ENCODE measurements at places on chromosomes 6 and 20. TPM values are rescaled to one million over a fixed set of nuclear protein-coding genes. Genes with fewer than 3 reads are reported as not detected.

DDX27 gene
- 17.7 TPM for total RNA-seq

ZSCAN16 gene
- total RNA-seq = 5.3 TPM

HIVEP2 gene
- total RNA-seq = 30.8 TPM

BANF2 gene
- total RNA-seq = not detected

COL20A1 gene
- total RNA-seq = not detected

NOTCH4 gene
- 24.1 TPM for total RNA-seq

NR2E1 gene
- not detected for total RNA-seq

RIPPLY2 gene
- not detected for total RNA-seq

C6orf47 gene
- 19.3 TPM for total RNA-seq

CYP39A1 gene
- total RNA-seq = 3.7 TPM

EPPIN gene
- not detected for total RNA-seq

LRRC73 gene
- total RNA-seq = 0.90 TPM

DNA sequence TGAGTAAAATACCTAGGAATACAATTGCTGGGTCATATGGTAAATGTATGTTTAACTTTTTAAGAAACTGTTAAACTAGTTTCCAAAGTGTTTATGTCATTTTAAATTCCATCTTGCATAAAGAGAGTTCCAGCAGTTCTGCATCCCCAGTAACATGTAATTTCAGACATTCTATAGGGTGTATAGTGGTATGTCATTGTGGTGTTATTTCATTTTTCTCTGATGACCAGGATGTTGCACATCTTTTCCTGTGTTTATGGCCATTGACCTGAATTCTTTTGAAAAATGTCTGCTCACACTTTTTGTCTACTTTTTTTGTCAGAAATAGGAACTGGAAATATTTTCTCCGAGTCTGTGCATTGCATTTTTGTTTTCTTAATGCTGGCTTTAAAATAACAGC, 128.9 kb downstream of the TMEM200A start:
- no peak for DNase-seq

DNA sequence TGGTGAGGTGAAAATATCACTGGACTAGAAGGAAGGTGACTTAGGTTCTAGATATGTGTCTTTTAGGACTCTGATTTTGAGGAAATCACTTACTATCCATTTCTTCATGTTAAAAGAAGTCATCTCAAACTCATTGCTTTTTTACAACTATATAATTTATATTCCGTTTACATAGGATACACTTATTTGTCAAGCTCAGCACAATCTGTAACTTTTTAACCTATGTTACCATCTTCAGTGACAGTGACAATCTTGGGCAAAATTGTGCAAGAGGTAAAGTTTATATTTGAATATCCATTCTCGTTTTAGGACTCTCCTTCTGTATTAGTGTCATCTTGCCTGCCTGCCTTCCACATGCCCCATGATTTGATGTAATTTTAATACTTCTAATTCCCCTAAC, 74.0 kb upstream of the FAM83B start:
- no peak for DNase-seq

DNA sequence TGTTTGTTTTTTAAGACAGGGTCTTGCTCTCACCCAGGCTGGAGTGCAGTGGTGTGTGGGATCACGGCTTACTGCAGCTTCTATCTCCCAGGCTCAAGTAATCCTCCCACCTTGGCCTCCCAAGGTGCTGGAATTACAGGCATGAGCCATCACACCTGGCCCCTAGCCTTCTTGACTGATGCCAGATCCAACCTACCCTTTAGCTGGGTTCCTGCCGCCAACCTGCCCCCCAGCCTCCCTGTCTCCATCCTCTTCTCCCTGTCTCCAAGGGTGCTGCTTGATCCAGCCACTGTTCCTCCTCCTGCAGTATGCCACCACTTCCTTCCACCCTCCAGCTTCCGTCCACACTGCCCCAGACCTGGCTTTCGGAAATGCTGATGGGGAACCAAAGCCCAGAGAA, 3.2 kb upstream of the C20orf144 start:
- no peak for DNase-seq

DNA sequence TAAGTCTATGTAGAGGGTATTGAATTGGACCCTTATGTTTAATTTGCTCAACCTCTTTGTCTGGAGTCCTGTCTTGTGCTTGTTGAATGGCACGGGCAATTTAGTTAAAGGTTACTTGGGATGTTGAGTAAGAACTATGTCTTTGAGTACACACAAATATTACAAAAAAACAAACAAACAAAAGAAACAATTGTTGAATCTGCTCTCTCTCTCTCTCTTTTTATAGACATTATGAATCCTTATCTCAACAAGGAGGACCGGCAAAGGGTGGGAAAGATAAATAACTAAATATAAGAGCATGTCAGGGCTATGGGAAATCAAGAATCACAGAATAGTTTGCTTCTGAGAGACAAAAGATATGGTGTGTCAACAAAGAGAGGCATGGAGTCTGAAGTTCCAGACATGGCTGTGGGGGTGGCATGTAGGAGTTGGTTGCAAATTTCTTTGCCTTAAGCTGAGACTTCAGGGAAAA, 608.6 kb downstream of the UTRN start:
- no peak for DNase-seq

DNA sequence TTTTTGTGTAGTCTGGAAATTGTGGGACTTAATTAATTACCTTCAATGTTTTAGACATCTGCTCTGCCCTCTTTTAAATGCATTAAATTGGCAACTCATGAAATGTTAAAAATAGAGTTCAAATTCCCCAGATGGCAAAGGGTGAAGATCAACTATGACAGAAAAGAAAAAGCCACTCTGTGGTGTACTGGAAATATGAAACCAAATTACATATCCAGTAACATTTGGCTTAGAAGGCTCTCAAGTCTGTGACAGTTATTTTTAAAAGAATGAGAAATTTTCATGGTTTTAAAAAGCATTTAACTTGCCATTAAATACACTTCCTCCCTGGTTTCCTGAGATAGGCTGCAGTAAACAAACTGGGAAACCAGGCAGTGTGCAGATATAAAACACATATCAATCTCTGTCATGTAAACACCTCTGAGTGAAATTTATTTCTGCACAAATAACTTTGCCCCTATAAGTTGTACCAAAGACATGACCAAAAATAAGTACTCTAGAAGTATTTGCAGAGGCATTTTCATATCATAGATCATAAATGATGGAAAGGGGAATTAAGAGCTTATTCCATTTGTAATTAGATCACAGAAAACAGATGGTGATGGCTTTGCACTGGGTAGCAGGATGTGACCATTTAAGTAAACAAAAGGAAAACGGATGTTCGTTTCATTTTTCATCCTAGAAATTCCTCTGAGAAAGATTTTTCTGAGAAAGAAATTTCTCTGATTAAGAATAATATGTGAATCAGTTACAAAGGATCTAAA, 360.1 kb downstream of the SAMD5 start:
- DNase-seq = no peak

DNA sequence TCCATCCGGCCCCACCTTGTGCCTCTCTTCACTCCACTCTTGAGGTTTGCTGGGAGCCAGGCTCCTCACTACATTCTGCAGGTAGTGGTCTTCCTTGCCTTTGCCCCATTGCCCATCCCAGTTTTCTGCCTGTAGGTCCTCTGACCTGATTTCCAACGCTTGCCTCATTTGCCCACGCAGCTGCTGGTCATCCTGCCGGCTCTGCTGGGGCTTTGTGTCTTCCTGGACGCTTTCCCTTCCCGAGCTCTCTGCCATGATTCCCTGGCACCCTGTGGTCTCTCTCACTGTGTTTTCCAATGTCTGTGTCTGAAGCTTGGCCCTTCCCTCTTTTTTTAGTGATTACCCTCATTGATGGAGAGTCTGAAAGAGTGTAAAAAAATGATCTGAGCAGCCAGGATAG, 451.6 kb downstream of the UTRN start:
- DNase-seq = no peak

GRCh38 chr20:10005885-10006284, 28.9 kb upstream of the ANKEF1 start:
- no peak for DNase-seq

GRCh38 chr6:110882274-110882619, 7.7 kb downstream of the AMD1 start:
- DNase-seq = no peak

- no peak for DNase-seq
Observed at GRCh38 chr6:399785-400534, 8.4 kb downstream of the IRF4 start.

GRCh38 chr6:167644412-167645132, 182.1 kb upstream of the AFDN start:
- peak; percentile 61 for DNase-seq

DNA sequence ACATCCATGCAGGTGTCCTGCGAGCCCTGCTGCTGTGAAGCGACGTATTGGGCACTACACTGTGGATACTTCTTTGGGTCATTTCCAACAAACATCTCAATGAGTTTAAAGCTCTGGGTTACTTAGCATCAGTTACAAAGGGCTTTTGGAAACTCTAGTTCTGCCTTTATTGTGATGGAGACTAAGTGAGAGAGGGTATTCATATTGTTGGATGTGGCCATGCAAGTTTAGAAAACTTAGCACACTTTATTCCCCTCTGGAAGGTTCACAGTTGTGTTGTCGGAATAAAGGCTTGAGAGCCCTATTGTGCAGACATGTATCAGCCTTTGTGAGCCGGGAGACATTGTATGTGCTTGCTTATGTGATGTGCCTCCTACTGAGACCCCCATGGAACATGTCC, 22.1 kb downstream of the DUSP22 start:
- DNase-seq = no peak

DNA sequence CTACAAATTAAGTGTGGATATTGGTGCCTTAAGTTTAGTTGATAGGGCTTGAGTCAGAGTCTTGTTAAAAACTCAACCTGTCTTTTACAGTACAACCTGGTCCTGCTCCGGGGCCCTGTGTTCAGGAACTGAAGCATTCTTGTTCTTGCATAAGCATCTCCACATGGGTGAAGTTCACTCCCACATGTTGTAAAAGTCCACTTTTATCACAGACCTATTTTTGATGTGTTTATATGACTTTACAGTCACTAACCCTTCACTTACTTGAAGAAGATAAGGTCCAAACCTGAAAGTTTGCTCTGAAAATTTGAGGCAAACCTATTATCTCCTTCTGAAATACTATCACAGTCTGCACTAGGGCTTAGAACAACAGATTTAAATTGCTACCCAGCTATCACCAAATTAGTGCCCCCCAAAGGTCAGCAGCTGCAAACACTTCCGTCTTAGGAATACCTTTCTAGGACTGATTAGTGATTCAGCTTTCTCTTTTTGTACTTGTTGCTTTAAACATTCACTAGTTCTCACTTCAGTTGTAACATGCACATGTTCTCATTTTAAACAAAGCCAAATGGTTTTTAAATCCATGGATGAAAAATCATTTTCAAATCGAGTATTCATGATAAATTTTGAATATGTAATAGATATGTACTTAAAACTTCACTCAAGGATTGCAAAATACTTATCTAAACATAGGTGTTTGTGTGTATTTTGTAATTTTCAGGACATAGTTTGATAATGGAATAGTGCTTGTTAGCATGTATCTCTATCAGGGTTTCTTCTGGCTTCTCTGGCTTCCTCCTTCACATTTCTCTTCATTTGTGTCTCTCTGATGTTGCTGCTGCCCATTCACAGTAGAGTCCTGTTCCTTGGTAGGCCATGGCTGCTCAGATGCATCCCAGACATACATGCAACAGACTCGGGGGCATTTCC, 469.8 kb upstream of the SOX4 start:
- DNase-seq = no peak

- DNase-seq = no peak
Observed at GRCh38 chr6:133259561-133259960, 18.4 kb downstream of the EYA4 start.

DNA sequence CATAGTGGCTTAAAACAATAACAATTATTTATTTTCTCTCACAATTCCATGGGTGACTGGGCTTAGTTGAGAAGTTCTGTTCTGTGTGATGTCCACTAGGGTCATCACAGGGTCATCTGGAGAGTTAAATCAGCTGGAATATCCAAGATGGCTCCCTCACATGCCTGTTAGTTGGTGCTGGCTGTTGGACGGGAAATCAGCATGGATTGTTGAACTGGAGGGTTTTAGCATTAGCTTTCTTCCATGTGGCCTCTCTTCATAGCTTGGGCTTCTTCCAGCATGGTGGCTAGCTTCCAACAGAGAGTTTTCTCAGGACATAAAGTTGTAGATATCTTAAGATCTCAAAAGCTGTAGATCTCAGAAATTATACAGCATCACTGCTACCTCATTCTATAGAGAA, 19.6 kb downstream of the MARCKS start:
- DNase-seq = no peak

DNA sequence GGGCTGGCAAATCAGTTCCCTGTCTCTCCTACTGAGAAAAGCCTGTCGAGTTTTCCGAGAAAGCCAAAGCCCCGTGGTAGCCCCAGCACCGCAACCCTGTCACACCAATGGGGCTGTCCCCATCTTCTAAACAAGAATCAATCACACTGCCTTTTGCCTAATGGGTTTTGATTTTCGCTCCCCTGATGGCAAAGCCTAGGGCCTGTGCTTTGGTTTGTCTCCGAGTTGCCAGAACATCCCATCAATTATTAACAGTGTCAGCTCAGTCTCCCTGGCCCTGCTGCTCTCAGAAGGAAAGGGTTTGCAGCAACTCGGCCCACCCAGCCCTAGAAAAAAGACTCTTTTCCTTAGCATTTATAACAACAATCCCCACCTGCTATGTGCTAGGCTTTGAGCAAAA, 4.2 kb downstream of the KCNB1 start:
- DNase-seq = no peak

DNA sequence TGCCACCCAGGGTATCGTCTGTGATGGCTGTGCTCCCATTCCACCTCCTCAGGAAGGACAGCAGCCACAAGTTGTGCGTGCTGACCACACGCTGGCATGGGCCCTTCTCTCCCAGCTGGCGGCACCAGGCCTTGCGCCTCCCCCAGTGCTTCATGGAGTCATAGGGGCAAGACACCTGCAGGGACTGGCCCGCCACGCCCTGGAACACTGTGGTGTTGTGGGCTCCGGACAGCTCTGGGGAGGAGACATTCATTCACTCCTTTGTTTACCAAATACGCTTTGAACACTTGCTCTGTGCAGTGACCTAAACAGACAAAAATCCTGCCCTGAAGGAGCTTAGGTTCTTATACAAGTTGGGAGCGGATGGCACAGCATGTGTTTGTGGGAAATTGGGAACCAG, 1.5 kb downstream of the TREM2 start:
- no peak for DNase-seq

DNA sequence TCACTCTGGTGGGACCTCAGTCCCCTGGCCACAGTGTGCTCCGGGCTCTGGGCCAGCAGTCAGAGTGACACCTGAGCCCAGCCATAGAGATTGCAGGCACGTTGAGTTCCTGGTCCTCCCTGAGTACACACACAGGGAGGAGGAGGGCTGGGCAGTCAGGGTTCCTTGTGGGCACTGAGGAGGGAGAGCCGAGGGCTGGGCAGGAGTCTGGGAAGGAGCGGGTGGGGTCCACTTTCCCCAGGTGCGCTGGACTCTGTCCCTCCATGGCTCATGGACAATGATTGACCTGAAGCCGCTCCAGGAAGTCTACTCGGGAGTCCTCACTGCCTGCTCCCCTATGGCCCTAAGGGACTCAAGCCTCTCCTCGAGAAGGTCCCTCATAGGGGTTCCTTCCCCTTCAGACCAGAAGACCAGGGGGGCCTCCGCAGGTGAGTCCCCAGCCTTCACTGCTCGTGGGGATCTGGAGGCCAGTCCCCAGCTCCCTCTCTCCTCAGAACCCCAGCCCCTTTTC, 1.1 kb downstream of the SLC44A4 start:
- DNase-seq = no peak

- no peak for DNase-seq
Observed at GRCh38 chr20:10649080-10649796, 24.6 kb downstream of the JAG1 start.

GRCh38 chr6:15962449-15962764, 166.5 kb upstream of the MYLIP start:
- DNase-seq = no peak
